ENCODE measurements at places on chromosomes 1 and 21.

- DNase-seq = no peak
These were observed 14.7 kb upstream of the AQP10 start for GRCh38 chr1:154306151-154306550.

DNA sequence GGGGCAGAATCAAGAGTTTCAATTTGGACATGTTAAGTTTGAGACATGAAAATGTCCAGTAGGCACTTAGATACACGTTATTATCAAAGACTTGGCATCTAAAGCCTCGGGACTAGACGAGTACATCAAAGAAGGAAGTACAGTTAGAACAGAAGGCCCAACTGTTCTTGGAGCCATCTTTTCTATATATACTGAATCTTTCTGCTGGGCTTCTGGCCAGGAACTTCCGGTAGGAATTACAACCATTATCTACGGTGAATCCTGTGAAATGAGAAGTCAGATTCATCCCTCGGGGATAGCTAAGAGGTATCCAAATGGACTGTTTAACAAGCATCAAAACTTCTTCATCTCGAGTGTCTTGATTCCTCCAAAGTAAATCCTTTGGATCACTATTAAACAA, 34.4 kb upstream of the NRDC start:
- no peak for DNase-seq

- DNase-seq = no peak
These were observed 46.5 kb upstream of the NUF2 start for GRCh38 chr1:163275222-163275621.

GRCh38 chr1:111867868-111868440, 112.3 kb downstream of the DDX20 start:
- no peak for DNase-seq

- DNase-seq = no peak
These were observed 241.7 kb downstream of the ADGRL2 start for GRCh38 chr1:82042306-82043060.

DNA sequence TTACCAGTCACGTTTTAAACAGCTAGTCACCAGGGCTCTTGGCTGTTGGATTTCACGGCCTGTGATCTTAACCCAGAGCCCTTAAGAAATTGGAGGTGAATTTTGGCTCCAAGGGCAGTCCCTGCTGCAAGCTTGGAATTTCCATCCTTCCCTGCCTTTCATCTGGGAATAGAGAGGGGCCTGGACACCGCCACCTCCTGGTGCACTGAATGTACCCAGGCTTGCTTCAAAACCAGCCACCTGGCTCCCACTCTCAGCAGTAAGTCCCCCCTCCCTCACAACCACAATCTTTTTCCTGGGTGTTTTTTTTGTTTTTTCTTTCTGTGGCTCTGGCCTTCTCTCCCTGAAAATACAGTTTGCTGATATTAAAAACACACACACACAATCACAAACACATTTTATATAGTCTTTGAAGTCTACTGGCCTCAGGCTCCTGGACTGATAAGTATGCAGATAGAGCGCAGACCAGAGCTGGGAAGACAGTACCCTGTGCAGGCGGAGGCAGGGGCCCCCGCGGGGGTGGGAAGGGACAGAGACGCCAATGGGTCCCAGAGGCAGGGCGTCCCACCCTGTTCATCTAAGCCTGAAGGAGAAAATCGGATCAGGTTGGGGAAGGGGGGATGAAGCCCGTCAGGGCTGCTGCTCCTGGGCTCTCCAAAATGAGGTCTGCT, 65.8 kb upstream of the IGSF21 start:
- DNase-seq = no peak

DNA sequence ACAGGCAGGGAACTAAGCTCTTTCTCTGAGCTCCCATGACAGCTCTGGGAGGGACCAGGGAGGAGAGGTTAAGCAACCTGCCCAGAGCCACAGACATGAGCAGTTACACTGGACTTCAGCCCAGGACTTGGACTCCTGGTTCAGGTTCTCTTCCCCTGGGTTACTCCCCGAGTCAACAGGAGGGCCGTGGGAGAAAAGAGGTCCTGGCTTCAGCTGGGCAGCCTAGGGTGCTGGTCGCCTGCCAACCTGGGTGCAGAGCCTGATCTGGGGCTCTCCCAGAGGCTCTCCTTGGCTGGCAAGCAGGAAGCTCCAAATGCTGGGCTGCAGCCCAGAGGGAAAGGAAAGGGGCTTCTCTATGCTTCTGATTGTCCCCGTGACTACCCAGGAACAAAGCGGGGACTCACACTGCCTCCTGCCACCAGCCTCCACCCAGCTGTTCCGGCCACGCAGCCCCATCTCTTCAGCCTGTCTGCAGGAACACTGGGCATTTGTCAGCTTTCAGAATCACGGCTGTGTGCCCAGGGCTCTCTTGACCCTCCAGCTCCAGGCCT, 141.8 kb downstream of the HIVEP3 start:
- no peak for DNase-seq

- no peak for DNase-seq
These were observed 17.1 kb downstream of the DNASE2B start for GRCh38 chr1:84415396-84415795.

GRCh38 chr1:96159379-96159778, 562.2 kb upstream of the PTBP2 start:
- no peak for DNase-seq

All from A549 (cell line).